ENCODE measurements at places on chromosomes 6 and 20.

DNA sequence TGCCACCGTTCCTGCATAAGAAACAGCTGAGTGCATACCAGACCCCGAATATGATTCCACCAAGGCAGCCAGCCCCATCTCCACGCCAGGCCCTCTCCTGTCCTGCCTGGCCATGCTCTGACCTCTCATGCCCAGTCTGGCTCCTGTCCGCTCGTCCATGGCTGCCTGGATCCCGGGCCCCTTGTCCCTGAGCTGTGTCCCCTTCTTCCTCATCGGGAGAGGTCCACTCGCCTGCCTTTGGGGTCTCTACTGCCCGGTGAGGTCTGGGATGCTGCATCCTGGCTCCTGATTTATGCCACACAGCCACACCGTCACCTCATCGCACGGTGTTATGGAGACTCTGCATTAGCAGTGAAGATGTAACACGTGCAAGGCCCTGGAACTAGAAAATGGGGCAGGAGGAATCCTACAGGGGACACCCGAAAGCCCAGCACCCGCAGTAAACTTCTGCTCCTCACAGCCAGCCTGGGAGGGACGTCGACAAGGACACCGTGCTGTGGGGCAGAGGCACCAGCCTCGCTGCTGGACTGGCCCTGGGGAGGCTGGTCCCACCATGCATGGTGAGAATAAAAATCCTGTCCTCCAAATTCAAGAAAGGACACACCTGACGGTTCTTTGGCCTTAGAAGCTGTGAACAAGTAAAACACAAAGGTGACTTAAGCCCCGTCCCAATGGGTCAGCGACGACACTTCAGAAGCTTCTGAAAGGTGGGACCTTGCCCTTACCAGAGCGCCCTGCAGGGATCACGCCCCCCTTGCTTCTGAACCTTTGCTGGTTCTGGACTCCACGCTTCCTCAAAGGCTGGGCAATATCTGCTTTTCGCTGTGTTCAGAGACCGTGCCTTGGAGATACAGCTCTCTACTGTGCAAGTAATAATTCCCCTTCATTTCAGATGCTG, 103.0 kb downstream of the DLL1 start:
- no peak for DNase-seq

DNA sequence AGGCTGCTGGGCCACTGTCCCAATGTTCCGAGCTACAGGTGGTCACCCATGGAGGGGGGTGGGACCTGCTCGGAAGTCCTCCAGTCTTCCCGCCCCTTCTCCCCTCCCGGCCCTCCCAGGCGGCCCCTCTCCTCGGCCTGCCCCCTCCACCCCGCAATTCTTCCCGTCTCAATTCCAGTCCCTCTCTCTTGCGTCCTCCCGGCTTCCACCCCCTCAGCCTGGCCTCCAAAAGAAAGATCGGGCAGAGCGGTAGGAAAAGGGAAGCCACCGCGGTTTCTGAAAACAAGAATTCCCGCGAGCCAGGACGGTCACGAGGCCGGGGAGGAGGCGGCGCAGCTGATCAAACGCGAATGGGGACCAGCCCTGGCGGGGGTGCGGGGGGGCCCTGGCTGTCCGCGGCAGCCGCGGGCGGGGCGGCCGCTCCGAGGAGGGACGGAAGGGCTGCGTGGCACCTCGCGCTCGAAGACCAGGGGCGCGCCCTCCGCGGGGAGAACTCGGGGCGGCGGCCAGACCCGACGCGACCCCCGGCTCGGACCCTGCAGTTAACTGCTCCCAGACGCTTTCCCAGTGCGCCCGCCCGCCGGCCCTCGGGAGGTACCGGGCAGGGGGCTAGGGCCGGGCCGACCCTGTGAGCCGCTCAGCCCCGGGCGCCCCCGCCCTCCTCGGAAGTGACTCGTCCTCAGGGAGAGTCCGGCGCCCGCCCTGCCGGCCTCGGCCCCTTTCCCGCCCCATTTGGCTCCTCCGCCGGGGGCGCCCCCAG, 1.0 kb downstream of the PXDC1 start:
- DNase-seq = peak; percentile 5

DNA sequence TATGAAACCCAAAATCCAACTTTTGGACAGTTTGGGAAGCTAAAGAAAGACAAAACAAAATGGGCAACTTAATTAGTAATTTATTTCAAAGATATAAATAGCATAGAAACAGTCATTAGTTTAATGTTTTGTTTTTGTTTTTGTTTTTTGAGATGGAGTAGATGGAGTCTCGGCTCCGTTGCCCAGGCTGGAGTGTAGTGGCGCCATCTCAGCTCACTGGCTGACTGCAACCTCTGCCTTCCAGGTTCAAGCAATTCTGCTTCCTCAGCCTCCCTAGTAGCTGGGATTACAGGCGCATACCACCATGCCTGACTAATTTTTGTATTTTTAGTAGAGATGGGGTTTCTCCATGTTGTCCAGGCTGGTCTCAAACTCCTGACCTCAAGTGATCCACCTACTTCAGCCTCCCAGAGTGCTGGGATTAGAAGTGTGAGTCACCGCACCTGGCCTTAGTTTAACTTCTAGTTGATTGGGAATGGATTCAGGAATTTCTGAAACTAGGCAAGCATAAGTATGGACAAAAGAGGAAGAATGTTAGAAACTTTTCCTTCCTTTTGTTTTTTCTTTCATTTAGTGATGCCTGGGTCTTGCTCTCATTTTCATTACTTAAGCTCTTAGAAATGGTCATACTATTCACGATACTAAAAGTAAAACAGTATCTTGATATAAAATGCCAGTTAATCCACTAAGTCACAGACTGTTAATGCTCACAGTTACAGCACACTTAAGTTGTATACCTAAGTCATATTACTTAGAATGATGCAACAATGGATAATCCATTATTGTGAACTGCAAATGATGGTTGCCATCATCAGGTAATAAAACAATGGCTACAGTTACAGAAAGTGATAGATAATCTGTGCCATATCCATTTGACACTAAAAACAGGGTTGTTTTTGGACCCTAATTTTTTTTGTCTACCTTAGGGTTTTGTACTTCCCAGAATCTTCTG, 8.2 kb downstream of the SENP6 start:
- DNase-seq = no peak

GRCh38 chr6:104638841-104639290, 220.9 kb downstream of the HACE1 start:
- no peak for DNase-seq

GRCh38 chr6:5462856-5463255, 201.5 kb downstream of the FARS2 start:
- no peak for DNase-seq

DNA sequence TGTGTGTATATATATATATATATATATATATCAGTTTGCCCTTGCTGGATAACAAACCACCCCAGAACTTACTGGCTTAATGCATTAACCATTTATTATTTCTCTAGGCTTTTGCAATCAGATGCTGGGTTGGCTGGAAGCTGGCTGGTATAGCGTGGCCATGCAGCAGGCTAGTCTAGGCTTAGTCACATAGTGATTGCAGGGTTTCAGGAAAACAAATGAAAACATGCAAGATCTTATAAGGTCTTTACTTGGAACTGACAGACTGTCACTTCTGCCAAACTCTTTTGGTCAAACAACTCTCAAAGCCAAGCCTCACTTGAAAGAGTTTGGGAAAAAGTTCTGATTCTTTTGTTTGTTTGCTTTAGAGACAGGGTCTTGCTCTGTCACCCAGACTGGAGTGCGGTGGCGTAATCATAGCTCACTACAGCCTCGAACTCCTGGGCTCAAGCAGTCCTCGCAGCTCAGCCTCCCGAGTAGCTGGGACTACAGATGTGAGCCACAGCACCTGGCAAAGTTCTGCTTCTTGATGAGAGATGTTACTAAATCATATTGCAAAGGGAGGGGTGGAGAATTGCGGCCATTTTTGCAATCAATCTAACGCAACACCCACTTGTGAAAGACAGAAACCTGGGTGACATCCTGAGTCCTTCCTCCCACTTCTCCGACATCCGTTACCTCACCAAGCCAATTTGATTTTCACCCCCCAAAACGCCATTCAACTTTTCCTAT, 74.6 kb upstream of the RNF24 start:
- DNase-seq = no peak

- DNase-seq = no peak
Measured at GRCh38 chr20:23298155-23298554, 52.4 kb upstream of the NXT1 start.

- DNase-seq = peak; percentile 19
Measured at GRCh38 chr6:31202259-31203166, 32.0 kb upstream of the POU5F1 start.

DNA sequence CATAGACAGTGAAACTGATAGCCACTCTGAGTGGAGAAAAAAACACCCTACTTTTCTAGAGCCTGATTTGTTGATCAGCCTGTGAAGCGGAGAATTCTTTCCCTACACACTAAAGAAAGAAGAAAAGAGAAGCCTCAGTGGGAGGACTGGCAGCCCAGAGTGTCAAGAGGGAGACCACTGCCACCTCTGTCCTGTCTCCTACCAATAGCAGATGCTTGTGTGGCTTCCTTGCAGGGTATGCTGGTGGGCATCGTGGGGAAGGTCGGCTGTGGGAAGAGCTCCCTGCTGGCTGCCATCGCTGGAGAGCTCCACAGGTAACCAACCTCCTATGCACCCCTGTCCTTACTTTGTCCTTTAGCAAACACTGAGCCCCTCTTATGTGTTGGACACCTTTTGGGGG, 10.4 kb downstream of the ABCC10 start:
- DNase-seq = no peak

GRCh38 chr6:53869964-53870363, 75.2 kb downstream of the LRRC1 start:
- no peak for DNase-seq

- DNase-seq = no peak
Measured at GRCh38 chr20:41798930-41799502, 180.8 kb upstream of the CHD6 start.

GRCh38 chr20:21104921-21105320, 1.2 kb downstream of the LINC00237 start:
- no peak for DNase-seq

DNA sequence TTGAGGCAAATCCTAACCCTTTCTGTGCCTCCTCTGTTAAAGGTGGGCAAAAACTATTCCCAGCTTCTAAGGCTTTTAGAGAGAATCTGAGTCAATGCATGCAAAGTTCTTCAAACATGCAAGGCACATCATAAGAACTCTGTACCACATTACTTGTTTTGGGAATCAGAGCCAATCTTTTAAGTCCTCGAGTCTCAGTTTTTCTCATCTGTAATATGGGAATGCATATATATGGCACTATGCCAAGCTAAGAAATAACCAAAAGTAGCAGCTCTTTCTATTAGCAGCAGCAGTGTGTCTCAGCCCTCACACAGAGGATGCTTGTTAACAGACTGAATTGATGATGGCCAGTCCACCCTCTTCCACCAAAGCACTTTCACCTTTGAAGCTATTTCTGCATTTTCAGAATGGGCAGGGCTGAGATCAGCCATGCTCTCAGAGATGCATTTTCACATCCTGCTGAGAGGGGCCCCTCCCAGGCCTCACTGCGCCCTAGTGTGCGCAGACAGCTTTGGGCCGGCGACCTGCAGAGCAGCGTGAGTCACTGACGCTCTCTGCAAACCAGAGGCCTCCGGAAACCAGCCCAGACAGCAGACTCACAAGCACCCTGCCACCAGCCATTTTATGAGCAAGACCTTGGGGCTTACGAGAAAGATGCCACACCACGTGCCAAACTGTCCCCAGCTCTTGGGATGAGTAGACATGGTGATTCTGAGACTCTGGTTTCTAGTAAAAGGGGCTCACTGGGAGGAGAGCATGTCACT, 138.0 kb downstream of the NFATC2 start:
- peak; percentile 90 for DNase-seq

GRCh38 chr20:815914-816606, 17.5 kb upstream of the FAM110A start:
- DNase-seq = peak; percentile 63

GRCh38 chr6:49499126-49499525, 597 bp upstream of the GLYATL3 start:
- DNase-seq = no peak

- peak; percentile 76 for DNase-seq
Measured at GRCh38 chr6:30213957-30214656, 901 bp upstream of the TRIM26 start.

GRCh38 chr6:166556336-166556735, 30.1 kb downstream of the RAMACL start:
- no peak for DNase-seq

GRCh38 chr20:51732096-51732791, 35.9 kb downstream of the ATP9A start:
- no peak for DNase-seq

DNA sequence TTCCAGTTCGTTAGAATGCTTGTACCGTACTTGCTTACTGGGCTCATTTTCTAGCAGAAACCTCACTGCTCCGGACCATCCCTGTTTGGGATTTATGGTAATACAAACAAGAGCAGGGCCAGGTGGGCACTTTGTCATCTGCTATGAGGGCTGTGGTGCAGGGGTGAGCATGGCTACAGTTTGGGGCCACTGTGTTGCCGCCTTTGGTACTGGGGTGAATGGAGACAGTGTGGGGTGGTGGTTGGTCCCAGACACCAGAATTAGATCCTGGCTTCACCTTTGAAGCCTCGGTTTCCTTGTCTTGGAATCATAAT, 95.0 kb downstream of the TOX2 start:
- DNase-seq = no peak

GRCh38 chr6:149646599-149646998, 1.9 kb downstream of the KATNA1 start:
- no peak for DNase-seq

- DNase-seq = no peak
Measured at GRCh38 chr6:79010422-79010821, 67.6 kb downstream of the PHIP start.

GRCh38 chr20:23436681-23437080, 2.8 kb upstream of the CSTL1 start:
- no peak for DNase-seq

DNA sequence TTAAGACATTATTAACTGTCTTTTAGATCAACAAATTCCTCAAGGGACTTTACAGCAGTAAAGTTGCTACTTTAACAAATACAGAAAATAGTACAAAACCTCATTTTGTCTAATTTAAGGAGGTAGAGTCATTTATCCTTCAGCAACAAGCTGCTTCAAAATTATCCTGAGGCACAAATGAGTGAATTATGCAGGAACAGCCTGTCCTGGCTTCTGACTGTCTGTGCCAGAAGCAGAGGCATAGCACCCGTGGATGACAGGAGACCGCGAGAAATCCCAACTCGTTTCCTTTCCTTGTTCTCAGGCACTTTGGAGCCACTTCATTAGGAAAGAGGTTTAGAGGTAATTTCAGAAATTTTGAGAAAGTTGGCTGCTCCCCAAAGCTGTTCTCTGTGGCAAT, 549.2 kb upstream of the BTBD3 start:
- DNase-seq = no peak

DNA sequence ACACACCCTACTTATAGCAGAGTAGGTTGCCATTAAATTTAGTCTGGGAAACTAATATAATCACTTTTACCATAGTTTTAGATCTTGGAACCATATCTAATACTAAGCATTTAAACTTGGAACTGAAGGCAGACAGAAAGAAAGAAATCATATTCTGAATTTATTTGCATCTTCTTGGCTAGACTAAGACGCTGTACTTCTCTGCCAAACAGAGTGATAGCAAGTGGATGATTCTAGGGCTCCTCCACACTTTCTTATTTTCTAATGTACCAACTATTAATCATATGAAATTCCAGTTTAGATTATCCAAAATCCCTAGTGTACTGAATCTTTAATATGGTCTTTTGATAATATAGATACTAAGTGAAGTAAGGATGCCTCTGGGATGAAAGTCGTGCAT, 277.0 kb downstream of the CENPW start:
- no peak for DNase-seq

All from CD4-positive, alpha-beta T cell treated with Interleukin-6 at 100 ng/mL for 8 hours (primary cell).